DMS53 (cell line): ENCODE measurements at places on chromosomes 3 and 15.

DNA sequence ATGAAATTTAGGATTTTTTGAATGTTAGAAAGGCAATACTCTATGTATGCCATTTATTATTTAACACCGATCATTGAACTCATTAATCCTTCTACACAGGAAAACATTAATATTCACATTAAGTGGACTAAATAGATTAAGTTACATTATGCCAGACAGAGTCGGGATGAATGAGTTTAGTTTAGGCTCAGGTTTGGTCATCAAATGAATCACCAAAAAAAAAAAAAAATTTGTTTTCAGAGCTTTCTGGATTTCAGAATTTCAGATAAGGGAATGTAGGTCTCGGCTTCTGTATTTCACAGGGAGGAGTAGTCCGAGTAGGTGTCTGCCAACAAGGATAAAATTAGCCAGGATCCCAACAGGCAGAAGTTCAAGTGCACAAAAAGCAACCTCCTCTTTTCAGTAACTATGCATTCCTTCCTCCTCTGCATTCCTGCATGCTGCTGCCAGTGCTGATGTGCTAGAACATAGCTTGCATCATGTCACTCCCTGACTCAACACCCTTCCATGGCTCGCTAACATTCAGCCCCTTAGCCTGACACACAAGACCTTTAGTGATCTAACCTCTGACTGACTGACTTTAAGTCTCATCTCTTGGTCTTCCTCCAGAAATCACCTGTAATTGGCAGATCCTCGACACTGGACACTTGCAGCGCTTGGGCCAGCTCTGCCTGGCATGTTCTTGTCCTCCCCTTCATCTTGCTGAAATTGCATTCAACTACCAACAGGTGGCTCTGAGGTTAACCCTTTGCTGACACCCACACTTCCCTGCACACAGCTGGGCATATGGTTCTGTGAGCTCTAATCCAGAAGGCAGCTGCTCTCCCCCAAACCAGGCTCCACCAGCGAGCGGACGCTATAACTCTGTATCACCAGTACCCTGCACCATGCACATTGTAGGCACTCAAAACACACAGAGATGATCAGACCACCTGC is 145.4 kb upstream of the PROK2 start:
- DNase-seq = peak; percentile 1

GRCh38 chr15:69499521-69500211 is 47.0 kb downstream of the RPLP1 start:
- DNase-seq = no peak

DNA sequence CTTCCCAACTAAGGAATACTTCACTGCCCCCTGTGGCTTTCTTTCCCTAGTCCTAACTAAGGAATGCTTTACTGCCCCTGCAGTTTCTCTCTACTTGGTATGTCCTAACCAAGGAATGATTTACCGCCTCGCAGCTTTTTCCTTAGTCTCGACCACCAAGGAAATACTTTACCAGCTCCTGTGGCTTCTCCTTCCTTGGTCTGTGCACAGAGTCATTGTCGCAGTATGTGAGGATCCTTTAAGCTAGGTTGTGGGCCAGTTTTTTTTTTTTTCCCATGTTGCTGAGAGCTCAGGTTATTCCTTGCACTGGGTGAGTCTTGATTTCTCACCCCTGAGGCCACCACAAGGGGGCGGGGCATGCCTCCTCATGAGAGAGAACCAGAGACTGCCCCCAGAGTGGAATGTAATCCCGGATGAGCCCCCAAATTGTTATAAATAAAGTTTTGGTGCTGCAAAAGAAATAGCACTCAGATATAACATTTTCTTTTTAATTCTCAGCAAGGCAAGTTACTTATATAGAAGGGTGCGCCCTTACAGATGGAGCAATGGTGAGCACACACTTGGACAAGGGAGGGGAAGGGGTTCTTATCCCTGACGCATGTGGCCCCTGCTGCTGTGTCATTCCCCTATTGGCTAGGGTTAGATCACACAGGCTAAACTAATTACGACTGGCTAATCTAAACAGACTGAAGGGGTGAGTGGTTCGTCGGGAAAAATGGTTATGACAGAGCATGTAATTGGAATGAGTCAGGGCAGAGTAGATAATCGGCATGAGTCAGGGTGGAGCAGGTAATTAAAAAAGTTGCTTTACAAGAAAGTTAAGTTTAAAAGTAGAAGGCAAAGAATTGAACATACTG is 27.0 kb downstream of the NDUFB4 start:
- peak; percentile 61 for DNase-seq

DNA sequence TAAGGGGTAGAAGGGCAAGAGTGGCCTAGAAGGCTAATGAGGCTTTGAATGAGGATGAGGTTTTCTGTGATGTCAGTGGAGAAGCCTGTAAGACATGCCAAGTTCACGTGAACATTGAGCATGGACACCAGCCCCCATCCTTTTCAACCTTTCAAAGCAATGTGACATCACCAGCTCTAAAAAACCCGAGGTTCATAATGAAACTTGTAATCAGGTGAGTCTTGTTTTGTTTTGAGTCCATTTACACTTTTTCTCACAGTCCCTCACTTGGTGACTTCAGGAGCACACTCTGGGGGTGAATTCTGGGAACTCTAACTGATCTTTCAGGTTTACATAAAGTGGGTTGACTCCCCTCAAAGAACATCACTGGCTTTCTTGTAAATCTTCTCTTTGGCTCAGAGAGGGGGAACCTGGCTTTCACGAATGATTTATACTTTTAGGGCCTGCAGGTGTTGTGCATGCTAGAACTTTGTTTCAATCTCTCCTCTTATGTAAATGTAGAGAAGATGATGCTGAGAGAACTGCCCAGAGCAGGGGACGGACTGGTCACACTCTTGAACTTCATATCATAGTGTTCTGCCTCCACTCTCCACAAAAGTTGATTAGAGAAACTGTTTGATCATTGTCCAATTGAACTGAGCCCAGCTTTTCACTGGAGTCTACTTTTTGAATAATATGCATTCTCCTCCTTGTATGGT is 224.7 kb upstream of the SATB1 start:
- no peak for DNase-seq

GRCh38 chr3:76352511-76353284 is 567.3 kb upstream of the ZNF717 start:
- peak; percentile 1 for DNase-seq

GRCh38 chr3:13687517-13687943 is 138.6 kb downstream of the FBLN2 start:
- no peak for DNase-seq

DNA sequence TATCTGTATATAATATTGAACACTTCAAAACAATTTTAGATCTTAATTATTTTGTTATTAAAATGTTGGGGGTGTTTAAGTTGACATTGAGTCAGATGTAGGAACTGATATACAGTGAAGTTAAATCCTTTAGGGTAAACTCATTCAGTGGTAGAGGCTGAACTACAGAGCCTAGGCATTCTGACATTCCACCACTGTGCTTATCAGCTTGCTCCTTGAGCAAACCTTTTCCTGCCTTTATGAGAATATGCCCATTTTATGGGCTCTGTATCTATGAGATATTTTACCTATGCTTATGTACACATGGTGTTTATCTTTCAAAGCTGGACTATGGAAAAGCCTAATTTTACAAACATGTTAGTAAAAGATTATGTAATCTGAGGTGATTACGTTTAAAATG is 407.5 kb downstream of the ZBTB20 start:
- no peak for DNase-seq

DNA sequence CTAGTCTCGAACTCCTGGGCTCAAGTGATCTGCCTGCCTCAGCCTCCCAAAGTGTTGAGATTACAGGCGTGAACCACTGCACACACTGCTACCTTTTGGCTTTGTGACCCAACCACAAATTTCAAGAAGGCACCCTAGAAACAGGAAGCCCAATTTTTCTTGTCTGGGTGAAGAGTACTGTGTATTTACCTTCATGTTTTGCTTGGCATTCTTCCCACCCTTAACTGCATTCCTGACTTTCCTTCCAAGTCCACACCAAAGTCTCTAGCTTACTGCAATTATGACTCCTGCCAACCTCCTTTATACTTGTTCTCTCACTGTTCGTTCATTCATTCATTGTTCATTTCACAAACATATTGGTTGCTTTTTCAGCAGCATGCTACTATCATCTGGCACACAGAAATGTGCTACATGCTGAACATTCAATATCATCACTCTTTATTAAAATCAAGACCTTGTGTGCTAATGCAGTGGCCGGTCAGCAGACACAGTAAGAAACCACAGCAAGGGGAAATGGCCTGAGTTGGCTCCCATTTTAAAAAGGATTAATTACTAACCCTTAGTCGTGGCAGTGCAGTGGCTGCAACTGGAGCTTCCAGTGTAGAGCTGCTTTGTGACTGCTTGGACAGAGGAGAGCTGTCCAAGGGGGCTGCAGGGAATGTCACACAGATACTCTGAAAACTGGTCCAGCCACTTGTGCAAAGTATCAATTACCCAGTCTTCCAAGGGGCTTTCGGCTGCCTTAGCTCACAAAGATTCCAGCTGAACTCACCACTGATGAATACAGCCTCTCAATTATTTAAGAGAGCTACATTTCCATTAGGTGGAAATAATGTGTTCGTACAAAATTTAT is 94.0 kb downstream of the ETFA start:
- no peak for DNase-seq
